AG04449 (cell line): ENCODE measurements at places on chromosomes 4 and X.

DNA sequence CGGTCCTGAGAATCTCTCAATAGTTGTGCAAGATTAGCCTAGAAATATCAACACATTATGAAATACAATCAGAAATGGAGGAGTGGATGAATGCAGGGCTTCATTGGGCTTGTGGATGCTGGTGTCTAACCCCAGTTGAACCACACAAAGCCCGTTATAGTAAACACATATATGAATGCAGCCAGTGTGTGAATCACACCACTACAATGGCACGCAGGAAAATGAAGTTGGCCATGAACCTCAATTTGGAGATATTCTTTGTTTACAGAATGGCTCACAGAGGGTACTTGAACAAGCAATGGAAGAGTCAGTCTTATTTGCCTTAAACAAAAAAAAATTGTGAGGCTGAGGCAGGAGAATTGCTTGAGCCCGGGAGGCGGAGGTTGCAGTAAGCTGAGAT is 57.8 kb downstream of the SOD3 start:
- DNase-seq: no peak

DNA sequence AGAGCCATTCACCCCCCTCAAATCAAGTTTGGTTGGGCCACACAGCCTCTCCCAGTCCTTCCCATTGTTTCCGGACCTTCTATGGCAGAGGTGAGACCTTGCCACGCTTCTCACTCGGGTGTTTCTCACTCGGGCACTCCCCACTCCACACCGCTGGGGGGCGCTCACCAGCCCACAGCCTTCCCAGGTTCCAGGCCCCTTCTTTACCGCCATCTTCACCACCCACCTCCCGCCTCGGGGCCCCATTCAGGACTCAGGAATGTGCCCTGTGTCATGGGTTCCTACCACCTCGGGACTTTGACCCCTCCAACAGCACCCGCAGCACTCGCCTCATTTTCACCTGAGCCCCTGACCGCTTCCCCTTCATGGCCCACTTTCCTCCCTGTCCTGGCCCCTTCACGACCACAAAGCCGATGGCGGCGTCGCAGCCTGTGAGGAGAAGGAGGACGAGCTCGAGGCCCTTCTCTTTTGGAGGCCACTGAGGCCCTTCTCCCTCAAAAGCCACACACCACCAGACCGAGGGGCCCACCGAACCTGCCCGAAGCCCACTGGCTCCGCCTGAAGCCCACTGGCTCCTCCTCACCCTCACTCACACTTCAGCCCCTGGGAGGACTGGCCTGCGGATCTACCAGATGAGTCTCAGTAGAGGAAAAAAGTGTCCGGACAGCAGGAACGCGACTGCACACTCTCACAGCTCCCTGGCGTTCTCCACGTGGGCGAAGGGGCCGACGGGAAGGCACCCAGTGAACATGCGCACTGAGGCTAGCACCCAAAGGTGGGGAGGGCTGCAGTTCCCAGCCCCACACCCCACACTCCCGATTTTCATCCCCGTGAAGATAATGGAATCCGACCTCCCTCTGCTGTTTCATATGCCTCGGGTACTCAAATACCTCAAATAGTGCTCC is at the start of gene PAGE1:
Gene PAGE1, minus strand, starts transcription at position 709 of the 905 bp plus-strand sequence. CDS start 1,214 bp downstream, outside the sequence.
- DNase-seq: no peak

GRCh38 chr4:176645246-176645960 is 147.3 kb downstream of the VEGFC start:
- no peak for DNase-seq

- DNase-seq: no peak
These were observed 25.4 kb downstream of the TMSB4X start for GRCh38 chrX:13000301-13000811.

DNA sequence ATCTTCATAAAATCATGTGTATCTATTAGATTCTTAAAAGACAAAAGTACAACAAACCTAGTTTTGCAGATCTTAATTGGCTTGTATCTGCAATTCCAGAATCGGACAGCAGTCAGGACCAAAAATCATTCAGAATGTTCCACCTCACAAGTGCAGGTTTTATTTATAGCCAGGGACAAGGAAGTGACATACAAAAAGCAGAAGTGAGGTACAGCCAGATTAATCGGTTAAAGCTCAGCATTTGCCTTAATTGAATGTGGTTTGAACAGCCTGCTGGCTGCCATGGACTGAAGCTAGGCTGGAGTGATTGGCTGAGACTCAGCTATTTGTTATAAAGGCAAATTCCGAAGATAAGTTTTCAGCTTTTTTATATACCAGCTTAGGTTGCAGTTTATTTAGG is 932.6 kb downstream of the C4orf33 start:
- DNase-seq: no peak

DNA sequence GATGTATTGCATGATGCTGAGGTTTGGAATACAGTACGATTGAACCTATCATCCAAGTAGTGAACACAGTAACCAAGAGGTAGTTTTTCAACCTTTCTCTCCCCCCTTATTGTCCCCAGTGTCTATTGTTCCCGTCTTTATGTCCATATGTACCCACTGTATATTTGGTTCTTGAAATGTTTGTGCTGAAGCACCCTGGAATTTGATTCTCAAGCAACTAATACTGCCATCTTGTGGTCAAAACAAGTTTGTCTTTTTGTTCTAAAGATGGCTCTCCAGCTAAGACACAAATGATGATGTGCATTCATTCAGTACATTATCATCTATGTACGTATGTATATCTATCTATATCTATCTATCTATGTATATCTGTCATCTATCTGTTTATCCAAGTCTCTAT is 33.5 kb upstream of the DCX start:
- DNase-seq: no peak

- DNase-seq: no peak
These were observed 61.4 kb downstream of the FAM114A1 start for GRCh38 chr4:38928974-38929373.
